Cerebellum (tissue), 4 donors: ENCODE measurements at places on chromosomes 11 and 22. TPM values are rescaled to one million over a fixed set of nuclear protein-coding genes. Genes with fewer than 3 reads are reported as not detected.
A peak's percentile ranks its signal among the peaks of the same experiment; 100 is the strongest.

- no peak for DNase-seq
Measured at GRCh38 chr22:36833073-36833472, 16.2 kb upstream of the PVALB start.

DNA sequence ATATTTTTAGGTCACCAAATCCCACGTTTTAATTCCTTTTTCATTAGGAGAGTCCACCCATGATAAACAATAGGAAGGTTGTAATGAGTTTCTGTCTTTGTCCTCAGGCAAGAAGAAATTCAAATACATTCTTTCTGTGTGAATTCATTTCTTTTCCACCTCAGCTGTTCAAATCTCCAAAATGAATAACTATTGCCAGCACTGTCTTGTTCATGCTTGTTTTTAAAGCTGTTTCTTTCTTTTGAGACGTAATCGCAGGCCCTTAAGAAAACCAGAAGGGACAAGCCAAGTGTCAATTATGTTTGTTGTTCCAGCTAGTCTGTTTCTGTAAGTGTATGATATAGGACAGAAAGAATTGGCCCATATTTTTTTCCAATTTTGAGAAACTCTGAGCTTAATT, 20.2 kb downstream of the MMP27 start:
- no peak for DNase-seq

DNA sequence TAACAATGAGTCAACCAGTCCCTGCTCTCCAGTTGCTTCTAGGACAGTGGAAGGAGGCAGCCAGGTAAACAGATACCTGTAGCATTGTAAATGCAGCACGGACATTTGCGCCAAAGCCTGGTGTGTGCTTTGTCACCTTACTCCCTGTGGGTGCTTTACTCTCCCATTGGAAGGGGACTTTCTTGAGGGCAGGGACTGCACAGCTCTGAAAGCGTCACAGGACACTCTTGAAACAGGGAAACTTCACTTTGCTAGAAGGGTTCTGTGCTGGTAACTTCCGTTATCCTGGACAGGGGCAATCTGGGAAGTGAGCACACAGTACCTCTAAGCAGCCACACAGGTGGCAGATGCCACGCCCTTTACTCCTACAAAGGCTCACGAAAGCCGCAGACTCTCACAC, 99.8 kb downstream of the MYO18B start:
- DNase-seq, result no peak

GRCh38 chr22:47219789-47220188, 457.3 kb downstream of the TBC1D22A start:
- no peak for DNase-seq

DNA sequence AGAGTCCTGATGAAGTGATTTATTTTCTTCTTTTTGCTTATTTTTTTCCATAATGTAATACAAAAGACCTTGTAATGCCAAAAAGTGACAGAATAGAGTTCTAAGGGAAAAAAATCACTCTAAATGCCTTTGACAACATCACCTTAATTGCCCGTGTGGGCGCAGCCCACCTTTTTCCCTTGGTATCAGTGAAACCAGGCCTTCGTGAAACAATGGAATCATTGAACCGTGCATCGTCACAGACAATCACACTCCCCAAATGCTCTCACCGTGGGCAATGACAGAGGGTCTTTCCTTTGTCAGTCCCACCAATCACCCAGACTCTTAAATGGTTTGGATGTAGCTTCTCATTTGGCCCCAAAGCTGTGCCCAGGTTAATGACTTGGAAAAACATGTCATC, 9.6 kb upstream of the SLC6A5 start:
- no peak for DNase-seq

GRCh38 chr11:74069146-74070046, 60.5 kb upstream of the UCP3 start:
- peak; percentile 4 for DNase-seq

- no peak for DNase-seq
Measured at GRCh38 chr22:23183061-23183698, 2.9 kb downstream of the BCR start.

DNA sequence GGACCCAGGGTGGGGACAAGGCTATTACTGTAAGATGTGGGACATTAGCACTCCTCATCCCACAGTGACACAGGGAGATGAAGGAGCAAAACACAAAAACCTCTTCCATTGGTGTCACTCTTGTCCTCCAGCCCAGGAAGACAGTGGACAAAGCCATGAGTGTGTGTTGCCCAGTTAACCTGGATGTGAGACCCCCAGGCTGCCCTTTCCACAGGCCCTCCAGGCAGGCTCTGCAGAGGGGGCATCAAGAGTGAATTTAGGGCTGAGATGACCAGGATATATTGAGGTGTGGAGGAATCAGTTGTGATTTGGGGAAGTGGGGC, 111.3 kb downstream of the GGTLC2 start:
- no peak for DNase-seq

DNA sequence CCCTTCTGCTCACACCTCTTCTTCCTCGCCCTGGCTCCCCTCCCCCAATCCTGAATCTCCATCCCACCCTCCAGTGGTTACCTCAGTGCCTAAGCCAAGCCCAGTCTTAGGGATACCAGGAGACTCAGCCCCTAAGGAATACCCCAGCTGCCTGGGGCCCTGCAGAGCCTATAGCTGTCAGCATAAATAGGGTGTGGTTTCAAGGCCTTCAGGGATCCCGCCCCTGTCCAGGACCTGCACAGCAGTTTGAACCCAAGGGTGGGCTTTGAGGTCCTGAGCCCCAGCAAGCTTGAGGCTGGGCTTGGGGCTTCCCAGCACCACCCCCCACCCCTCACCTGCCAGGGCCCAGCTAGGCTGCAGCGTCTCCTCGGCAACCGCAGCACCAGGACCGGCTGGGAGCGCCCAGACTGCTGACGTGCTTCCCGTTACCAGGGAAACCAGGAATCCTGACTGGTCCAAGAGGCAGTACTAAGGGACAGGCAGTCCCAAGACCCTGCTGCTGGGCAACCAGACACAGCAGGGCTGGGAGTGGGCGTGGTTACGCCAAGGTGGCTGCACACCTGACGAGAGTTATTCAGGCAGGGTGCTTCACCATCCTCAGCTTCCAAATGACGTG, 13.7 kb downstream of the APBB1 start:
- DNase-seq, result peak; percentile 85

DNA sequence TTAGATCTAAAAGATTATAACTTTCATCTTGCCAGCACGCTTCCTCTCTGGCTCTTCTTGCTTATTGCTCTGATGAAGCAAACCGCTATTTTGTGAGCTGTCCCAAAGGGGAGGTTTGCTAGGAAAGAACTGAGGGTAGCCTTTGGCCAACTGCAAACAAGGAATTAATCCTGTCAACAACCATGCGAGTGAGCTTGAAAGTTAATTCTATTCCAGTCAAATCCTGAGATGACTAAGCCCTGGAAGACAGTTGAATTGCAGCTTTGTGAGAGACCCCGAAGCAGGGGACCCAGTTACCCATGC, 10.3 kb upstream of the RNF141 start:
- DNase-seq, result no peak

DNA sequence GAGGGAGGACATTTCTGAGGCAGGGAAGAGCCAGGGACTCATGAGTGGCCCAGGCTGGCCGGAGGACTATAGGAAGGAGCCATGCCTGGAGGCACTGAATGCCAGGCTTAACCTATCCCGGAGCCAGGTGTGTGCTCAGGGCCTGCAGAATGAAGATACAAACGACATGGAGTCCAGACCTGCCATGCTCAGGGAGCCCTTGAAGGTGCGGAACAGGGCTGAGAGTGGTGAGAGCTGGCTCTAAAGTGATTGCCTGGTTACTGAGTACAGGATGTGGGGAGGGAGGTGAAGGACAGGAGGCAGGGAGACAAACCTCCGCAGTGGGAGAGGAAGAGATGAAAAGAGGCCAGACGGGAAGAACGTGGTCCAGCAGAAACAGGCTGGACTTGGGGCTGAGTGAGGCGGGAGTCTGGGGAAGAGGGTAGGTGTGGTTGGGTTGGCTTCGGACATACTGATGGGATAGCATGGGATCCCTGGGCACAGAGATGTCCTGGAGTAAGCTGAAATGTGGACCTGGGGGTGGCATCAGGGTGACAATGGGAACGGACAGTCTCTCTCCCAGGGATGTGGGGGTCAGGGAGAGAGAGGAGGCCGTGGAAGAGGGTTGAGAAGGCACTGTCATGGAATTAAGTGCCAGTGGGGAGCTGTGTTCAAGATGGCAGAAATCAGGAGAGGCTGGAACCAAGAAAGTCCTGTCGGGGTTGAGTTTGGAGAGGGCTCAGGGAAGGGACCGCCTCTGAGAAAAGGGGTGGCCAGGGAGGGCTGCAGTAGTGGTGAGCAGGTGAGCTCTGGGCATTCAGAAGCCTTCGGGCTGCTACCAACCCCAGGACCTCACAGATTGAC, 1.5 kb upstream of the ANKRD13D start:
- DNase-seq, result no peak

GRCh38 chr11:26698224-26698623, 23.6 kb downstream of the SLC5A12 start:
- no peak for DNase-seq

TRIM49 gene
- not detected for total RNA-seq

DNA sequence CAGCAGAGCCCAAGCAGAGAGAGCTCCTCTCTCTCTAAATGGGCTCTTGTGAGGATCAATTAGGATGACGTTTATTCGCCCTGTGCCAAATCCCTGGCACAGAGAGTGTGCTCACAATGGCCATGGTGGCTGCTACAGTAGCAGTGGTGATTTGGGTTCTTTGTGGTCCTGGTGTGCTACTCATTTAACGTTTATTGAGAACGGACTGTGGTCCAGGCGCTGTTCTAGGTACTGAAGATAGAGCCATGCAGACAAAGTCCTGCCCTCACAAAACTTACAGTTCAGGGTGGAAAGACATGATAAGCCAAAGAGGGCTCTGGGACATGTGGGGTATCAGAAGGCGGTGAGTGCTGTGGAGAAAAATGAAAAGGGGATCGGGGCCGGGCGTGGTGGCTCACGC, 5.3 kb downstream of the OTUB1 start:
- DNase-seq, result no peak

SGSM1 gene
- total RNA-seq, result 8.6 TPM

GRCh38 chr11:34050581-34051348, 766 bp upstream of the CAPRIN1 start:
- no peak for DNase-seq

- no peak for DNase-seq
Measured at GRCh38 chr22:23225337-23225723, 45.0 kb downstream of the BCR start.

- no peak for DNase-seq
Measured at GRCh38 chr11:94546162-94546470, 2.4 kb downstream of the FUT4 start.

DNA sequence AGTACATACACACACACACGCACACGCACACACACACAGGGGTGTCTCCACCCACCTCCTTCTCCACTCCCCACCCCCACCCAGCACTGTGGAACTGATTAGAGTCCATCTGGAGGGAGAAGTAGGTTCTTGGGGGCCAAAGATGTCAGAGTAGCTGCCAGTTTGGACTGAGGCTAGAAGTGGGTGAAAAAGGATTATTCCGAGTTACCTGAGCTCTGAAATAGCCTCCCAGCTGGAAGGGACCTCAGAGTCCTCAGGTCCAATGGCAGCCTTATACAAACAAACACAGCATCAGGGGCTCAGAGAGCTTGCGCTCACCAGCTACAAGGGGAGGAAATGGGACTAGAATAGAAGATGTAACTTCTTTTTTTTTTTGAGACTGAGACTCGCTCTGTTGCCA, 20.8 kb downstream of the IL10RA start:
- no peak for DNase-seq

SLC25A45 gene
- 0.73 TPM for total RNA-seq

DNA sequence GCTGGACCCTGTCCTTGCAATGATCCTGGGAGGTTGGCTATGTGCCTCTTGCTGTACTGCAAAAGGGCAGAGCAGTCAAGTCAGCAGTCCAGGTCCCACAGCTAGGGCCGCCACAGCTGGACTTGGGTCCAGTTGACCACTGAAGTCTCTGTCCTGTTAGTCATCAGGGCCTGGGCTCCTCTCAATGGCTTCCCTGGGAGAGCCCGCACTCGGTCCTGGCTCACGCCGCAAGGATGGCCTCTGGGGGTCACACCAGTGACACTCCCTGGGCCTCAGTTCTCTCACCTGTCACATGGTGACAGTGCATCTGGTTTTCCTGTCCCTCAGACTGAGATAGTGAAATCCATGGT, 85.1 kb downstream of the NECTIN1 start:
- DNase-seq, result no peak

GRCh38 chr22:36548606-36549005, 19.6 kb upstream of the EIF3D start:
- no peak for DNase-seq

GRCh38 chr22:27424319-27424718, 377.2 kb downstream of the MN1 start:
- DNase-seq, result no peak

CYP2D6 gene
- total RNA-seq, result 2.5 TPM

CD248 gene
- total RNA-seq, result 5.2 TPM

PANX3 gene
- not detected for total RNA-seq

- no peak for DNase-seq
Measured at GRCh38 chr22:50676180-50676636, 3.6 kb downstream of the SHANK3 start.

- no peak for DNase-seq
Measured at GRCh38 chr22:44889255-44889878, 120.4 kb downstream of the PHF21B start.

DNA sequence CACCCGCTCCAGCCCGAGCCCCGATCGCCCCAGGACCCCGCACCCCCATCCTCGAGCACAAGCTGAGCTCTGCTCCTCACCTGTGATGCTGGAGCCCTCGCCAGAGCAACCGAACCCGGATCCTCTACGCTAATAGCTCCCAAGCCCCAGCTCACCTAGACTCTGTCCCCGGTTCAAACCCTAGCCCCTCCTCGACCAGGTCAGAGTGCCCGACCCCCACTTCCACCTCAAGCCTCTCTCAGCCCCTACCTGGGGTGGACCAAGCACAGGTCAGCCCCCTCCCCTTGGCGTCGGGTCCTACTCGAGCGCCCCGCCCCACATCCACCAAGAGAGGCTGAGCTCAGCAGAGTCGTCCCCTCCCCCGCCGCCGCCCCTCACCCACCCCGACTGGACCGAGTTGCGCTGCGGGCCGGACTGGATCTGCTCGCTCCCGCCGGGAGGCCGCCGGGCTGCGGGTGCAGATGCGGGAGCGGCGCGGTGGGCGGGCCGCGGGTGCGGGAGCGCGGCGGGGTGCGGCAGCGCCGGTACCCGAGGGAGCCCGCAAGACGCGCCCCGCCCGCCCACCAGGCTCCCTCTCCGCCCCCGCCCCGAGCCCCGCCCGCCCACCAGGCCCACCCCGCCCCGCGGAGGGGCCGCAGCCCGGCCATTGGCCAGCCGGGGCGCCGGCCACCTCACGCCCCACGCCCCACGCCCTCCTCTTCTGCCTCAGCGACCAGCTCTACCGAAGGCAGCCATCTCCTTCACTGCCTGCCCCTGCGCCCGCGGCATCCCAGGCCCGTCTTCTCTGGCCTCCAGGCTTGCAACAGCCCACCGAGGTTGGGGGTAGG, 577 bp upstream of the DKK3 start:
- DNase-seq, result peak; percentile 90

CYTH4 gene
- total RNA-seq, result 3.9 TPM

ZNHIT2 gene
- total RNA-seq, result 3.6 TPM

CNTN5 gene
- total RNA-seq, result 110 TPM
